ENCODE measurements at places on chromosomes 13 and 19.

DNA sequence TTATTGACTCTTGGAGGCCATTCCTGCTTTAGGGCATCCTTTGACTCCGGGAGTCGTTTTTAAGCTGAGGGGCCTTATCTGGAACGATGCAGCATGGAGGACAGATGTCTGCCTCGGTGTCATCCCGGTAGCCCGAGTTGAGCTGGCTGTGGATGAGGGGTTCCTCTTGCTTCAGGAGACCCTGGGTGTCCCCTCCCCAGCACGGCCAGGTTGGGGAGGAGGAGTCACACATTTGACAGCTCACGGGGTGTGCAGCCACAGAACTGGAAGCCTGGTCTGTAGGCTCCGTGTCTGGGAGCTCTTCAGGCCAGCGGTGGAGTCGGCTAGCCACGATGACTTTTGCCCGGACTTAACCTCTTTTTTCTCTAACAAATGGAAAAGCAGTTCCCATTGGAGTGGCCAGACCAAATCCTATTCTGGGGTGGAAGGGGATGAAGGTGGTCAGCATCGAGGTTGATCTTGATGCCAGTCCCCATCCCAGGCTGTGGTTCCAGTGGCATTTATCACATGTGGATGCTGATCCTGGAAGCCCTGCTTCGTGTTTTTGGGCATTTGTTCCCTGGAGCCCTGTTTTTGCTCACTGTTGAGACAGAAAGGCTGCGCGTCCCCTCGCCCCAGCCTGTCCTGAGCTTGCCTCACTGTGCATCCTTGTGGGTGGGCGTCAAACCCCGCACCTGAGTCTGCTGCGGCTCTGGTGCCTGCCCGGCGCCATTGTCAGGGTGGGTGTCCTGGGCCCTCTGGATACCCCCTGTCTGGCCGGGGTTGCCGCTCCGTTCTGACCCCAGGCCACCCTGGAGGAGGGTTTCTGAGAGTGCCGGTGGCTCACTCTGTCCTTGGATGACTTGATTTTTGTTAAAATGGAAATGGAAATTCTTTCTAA lies 12.0 kb downstream of the TFDP1 start:
- DNase-seq: no peak

GRCh38 chr13:29362849-29363604 lies 232.5 kb downstream of the SLC7A1 start:
- peak; percentile 5 for DNase-seq

- no peak for DNase-seq
These were observed 17.5 kb downstream of the TMEM255B start for GRCh38 chr13:113776231-113777125.

- DNase-seq: no peak
These were observed 568.5 kb downstream of the SLITRK6 start for GRCh38 chr13:85230691-85231093.

GRCh38 chr13:103510007-103510535 lies 443.9 kb upstream of the SLC10A2 start:
- DNase-seq: no peak

- no peak for DNase-seq
These were observed 233.4 kb downstream of the KCNRG start for GRCh38 chr13:50248516-50249143.

GRCh38 chr19:8938576-8938975 lies 71.6 kb downstream of the MUC16 start:
- no peak for DNase-seq

All from non-pigmented ciliary epithelial cell (primary cell).